ENCODE measurements at places on chromosomes 3 and 15.

GRCh38 chr15:95595759-95596158 lies 734.7 kb upstream of the NR2F2 start:
- no peak for DNase-seq

DNA sequence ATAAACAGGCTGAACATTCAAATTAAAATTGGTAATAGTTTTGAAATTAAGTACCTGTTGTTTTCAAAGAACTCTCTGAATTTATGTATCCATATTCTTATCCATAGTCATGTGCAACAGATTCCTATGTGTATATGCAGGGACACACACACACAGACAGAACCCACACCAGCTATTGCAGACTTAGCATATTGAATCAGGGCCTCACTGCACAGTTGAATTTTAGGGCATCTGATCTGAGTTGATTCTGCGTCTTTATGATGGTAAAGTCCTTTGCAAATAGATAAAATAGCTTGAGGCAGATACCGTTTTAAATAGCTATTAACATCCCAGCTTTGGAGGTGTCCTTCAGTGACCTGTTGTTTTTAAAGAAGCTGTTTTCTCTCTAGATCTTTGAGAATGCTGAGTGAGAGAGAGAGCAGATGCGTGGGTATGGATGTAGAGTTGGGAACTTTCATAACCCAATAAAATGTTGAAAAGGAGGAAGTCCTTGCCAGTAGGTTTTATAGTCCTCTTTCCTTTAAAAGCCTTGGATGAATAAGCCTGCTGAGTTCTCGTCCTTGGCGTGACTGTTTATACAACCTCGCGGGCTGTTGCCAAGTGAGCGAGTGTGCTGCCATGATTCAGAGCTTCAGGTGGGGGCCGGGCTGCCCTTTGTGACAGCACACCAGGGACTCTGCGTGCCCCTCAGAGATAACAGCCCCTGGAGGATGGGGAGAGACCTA lies 18.3 kb downstream of the MYZAP start:
- no peak for DNase-seq

- DNase-seq, result no peak
Observed at GRCh38 chr3:170806676-170807075, 63.3 kb downstream of the RPL22L1 start.

DNA sequence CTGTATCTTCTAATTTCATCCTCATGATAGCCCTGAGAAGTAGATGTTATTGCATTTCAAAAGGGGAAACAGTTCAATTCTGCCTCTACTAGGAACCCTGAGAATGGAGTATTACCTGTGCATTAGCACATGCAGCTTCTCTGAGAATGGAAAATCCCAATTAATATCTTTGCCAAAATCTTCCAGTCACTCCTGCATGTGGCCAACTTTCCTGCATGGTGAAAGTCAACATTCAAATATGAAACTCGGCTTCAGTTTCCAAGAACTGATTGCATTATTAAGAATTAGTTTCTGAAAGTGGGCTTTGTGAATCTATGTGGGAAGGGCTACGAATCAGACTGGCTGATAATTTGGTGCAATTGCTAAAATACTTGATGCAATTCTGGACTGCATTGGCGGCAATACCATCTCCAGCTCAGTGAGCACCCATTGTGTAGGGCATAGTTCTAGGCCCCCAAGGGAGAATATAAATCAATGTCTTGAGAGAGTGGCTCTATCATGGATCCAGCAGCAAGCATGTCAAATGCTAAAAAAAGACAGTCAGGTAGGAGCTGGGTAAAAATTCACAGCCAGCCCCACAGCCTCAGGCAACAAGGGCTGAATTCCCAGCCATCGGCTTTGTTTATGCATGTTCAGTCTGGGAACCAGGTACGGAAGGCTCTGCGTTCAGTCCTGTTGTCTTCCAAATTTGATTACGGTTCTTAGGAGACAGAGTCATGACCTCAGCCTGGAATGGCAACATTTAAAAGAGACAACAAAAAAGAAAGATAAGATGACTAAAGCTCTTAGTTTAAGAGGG lies 18.8 kb upstream of the BCL6 start:
- no peak for DNase-seq

GRCh38 chr15:63156755-63157117 lies 541 bp downstream of the RPS27L start:
- DNase-seq, result peak; percentile 4

GRCh38 chr3:195770081-195770840 lies 41.5 kb downstream of the MUC4 start:
- no peak for DNase-seq

DNA sequence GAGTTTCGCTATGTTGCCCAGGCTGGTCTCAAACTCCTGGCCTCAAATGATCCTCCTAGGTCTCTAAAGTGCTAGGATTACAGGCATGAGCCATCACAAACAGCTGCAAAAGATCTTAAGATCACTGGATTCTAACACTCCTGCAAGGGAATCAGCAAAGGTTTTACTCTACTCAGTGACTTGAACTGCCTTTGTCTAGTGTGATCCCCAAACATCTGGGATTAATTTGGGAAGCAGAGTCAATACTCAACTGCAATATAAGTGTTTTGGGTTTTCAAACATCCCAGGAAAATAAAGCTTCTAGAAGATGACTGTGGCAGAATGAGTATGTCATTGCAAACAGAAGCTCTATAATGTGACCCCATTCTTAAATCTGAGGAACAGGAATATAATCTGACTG lies 7.2 kb downstream of the SPG21 start:
- DNase-seq, result no peak

- DNase-seq, result peak; percentile 82
Observed at GRCh38 chr15:60592371-60593169, 113.6 kb upstream of the ICE2 start.

DNA sequence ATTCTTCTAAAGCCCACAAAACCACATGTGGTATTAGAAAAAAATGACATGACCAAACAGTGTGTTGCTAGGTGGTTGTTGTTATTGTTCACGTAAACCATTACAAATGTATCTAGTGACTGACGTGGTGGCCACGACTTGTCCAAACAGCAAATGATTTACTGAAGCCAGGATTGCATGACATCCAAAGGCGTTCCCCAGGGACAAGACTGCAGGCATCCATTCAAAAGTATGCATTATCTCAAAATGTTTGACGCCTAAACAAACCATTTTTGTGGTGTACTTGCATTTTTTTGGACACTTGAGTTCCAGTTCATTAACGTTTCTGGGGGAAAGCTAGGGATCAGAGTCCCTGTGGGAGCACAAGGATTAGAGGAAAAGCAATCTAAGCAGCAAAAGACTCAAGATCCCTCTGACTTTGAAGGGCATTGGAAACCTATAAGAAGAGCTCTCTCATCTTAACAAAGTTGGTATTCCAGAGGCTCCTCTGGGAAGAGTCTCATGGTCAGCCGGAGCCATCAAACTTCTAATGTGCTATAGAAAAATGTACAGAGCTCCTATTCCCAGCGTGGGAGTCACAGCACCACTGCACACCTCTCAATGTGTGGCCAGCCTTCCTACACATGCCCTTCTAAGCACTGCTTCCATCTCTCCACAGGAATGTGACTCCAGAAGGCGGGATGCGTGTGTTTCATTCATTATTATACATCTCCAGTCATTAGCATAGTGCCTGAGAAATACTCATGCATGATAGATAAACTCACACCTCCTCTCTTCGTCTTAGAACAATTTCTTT lies 62.9 kb downstream of the FBN1 start:
- no peak for DNase-seq

DNA sequence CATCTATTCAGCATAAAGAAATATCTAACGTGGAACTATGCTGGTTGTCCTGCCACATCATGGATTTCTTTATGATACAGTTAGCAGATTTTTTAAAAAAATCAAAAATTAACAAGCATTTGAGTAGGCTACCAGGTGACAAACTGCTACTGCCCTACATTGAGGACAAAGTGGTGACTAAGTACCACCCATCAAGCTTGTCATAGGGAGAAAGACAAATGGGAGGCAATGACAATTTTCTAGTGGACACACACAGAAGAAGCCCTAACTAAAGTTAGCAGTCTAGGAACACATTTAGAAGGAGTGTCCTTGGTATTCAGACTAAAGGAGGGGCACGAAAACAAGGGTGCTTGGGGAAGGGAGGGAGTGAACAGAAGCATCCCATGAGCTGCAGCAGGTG lies 131.2 kb downstream of the TBL1XR1 start:
- no peak for DNase-seq
